ENCODE measurements at places on chromosomes 4 and X.

DNA sequence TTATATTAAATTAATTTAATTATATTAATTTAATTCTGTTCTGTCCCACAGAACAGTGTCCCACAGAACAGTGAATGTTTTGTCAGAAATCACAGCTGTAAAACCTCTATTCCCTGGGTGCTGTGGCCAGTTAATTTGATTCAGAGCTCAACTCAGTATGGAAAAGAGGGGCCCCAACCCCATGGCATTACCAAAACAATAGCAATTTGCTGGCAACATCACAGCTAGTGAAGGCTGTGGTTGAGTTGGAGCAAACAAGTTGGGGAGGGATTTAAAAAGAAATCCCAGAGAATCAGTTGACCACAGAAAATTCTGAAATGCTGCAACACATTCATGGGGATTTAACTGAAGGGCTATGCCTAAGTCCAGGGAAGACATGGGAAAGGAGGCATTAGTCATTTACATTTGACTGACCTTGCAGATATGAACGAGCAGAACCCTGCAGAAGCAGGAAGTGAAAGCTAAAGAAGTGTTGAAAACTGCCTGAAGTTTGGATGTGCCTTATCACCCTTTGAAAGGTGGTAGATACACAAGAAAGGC lies 30.1 kb downstream of the PDHA2 start:
- no peak for DNase-seq

DNA sequence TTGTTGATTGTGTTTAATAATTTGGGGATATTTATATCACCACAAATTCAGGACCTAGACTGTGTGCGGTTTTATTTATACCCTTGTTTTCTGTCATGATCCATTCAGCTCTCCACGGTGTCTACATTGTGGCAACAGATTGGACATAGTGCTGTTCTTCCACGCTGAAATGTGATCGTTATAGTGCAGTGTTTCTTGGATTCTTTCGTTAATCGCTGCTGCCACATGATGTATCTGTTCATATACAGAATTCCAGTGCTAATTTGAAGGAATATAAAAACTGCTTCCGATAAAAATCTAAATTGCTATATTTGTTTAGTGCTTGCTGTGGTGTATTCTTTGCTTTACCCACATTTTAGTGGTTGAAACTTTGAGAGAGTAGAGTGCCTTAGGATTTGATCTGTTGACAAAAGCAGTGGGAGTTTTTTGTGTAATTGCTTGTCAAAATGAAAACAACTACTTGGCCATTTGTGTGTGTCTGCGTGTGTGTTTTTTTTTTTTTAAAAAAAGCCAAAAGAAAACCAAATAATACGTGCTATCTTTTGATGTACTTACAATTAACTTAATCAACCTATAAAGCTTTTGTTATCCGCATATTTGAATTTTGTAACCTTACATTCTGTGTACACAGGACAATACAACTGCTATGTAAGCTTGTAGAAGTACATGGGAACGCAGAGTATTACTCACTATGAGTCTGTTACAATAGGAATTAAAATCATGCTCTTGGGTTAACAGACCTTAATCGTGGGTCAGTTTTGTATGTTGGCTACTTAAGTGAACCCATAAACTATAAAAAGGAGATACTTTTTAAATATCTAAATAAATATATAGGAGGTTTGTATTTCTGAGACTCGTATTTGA lies 353.3 kb downstream of the ARHGAP24 start:
- no peak for DNase-seq

- no peak for DNase-seq
Measured at GRCh38 chr4:98476891-98477290, 181.5 kb downstream of the TSPAN5 start.

DNA sequence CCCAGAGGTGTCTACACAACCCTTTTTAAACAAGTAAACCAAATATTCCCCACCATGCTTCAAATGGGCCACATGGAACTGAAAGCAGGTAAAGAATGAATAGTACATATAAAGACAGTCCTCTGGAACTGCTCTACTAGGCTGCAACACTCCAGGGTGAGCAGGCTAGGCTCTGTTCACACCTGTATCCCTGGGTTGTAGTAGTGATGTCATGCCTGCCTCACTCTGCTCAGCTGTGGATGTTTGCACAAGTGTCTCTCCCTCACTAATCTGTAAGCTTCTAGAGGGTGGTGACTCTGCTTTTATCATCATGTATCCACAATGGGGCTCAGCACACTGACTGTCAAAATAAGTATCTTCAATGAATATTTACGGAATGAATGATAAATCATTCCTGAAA lies 20.4 kb downstream of the LEF1 start:
- no peak for DNase-seq

DNA sequence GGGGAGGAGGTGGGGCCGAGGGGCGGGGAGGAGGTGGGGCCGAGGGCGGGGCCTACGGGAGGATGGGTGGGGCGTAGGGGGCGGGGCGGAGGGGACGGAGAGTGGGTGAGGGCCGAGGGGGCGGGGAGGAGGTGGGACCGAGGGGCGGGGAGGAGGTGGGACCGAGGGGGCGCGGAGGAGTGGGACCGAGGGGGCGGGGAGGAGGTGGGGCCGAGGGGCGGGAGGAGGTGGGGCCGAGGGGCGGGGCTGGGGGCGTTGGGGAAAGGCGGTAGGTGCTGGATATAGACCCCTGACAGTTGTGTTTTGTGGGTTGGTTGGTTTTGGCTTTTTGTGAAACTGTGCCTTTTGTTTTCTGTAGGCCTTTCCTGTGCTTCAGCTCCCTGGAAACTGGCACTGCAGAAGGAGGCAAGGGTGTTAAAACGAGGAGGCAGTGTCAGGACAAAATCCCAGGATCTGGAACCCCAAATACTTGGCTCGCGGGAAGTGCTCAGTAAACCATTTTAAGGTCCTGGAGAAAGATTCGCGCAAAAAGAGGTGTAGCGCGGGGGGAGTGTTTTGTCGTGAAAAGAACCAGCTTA lies 580 bp upstream of the MMGT1 start:
- DNase-seq, result no peak
